IMR-90 (cell line): ENCODE measurements at places on chromosomes 13 and 19. TPM values are rescaled to one million over a fixed set of nuclear protein-coding genes. Genes with fewer than 3 reads are reported as not detected.
A peak's percentile ranks its signal among the peaks of the same experiment; 100 is the strongest.

- peaks cover 7% of the 10 kb centered on the region for H3K4me1 ChIP-seq
- H3K27me3 ChIP-seq: no peaks in the 10 kb centered on the region
- H3K4me3 ChIP-seq: peak overlapping the region; percentile 12; the same call in 1 of the 2 replicates
- no peaks in the 10 kb centered on the region for H3K36me3 ChIP-seq
- peak overlapping the region; percentile 80; the same call in 1 of the 2 replicates for H3K27ac ChIP-seq
- peak; percentile 90 for DNase-seq
These were observed 6.8 kb downstream of the WDFY2 start for GRCh38 chr13:51590971-51591627.

- H3K4me1 ChIP-seq: 0 out of 2 replicates have a peak, but pooled peaks cover 1% of the 10 kb centered on the region
- no peak overlapping the region for H3K4me3 ChIP-seq
- no peak for DNase-seq
- H3K36me3 ChIP-seq: peaks cover 42% of the 10 kb centered on the region
These were observed 6.5 kb upstream of the TOMM40 start for GRCh38 chr19:44884566-44884965.

The PTGIR gene
- 4.9 and 5.3 TPM in 2 replicates for polyA plus RNA-seq

The ZNF616 gene
- polyA plus RNA-seq: 2.0 and 2.8 TPM in 2 replicates

DNA sequence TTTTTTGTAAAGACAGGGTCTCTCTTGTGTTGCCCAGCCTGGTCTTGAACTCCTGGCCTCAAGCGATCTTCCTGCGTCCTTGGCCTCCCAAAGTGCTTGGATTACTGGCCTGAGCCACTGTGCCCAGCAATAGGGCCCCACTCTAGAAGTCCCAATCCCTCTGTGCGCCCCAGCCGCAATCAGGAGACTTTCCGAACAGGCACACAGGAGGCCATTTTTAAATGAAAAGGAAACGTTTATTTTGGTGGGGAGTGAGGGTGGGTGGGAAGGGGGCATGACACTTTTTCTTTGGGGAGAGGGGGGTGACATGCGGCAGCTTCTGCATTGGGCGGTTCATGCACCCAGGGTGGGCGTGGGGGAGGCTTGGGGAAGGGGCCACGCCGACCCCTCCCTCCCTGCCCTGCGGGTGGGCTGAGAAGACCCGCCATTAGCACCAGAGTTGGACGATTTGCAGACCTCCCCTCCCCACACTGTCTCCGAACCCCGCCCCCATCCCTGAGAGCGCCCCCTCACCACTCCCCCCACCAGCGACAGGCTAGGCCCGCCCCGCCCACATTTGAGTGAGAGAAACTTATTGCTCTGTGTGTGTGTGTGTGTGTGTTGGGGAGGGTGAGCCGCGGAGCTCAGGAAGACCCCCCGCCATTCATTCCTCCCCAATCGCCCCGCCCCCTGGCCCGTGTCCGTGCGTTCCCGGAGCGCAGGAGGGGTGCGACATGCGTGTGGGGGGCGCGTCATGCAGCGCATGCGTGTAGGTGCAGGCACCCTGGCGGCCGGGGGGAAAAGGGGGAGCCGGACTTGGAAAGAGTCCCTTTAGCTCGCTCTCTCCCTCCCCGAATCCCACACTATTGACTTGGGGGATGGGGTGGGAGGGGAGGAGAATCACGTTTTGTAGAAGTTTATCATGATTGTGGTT is 17.2 kb downstream of the KCNC3 start:
- H3K4me3 ChIP-seq: no peak overlapping the region
- no peak overlapping the region for H3K27ac ChIP-seq

GRCh38 chr19:23943411-23943810 is 28.7 kb downstream of the ZNF726 start:
- no peaks in the 10 kb centered on the region for H3K4me1 ChIP-seq
- no peaks in the 10 kb centered on the region for H3K27me3 ChIP-seq
- no peak for DNase-seq
- H3K4me3 ChIP-seq: no peak overlapping the region

DNA sequence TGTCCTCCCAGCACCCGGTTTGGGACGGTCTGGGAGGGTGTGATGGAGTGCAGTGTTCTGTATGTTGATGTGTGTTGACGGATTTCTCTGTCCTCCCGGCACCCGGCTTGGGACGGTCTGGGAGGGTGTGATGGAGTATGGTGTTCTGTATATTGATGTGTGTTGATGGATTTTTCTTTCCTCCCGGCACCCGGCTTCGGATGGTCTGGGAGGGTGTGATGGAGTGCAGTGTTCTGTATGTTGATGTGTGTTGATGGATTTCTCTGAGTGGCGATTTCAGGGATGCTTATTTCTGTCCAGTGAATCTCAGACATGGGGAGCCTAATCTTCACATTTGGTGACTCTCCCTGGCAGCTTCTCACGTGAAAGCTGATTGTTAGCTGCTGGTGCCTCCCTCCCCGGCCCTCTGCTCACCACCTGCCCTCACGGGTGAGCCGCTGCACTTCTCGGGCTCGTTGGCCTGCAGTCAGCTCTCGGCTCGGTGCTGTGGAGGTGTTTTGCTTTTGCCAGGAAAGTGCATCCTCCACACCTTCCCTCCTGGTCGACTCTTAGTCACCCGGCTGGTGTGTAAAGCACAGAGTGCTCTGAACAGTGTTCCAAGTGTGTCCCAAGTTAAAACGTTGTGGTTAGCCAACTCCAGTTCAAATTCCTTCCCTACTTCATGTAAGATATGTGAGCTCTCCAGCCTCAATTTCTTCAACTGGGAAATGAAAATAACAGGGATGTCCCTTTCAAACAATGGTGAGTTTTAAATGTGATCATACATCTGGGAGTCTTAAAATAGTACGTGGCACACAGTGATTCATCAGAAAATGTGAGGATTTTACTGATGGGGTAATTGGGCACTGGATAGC is 54.6 kb downstream of the ATP11A start:
- no peaks in the 10 kb centered on the region for H3K27me3 ChIP-seq
- DNase-seq: peak; percentile 63
- peaks cover 19% of the 10 kb centered on the region for H3K4me1 ChIP-seq

The LRFN3 gene
- 4.8 TPM in 2 replicates for polyA plus RNA-seq

The DZIP1 gene
- polyA plus RNA-seq: 13.1 and 15.9 TPM in 2 replicates

- H3K36me3 ChIP-seq: no peaks in the 10 kb centered on the region
- DNase-seq: no peak
- H3K4me1 ChIP-seq: no peaks in the 10 kb centered on the region
- H3K27me3 ChIP-seq: peaks cover 27% of the 10 kb centered on the region
These were observed 12.4 kb downstream of the WDR87 start for GRCh38 chr19:37893845-37894575.
